ENCODE measurements at places on chromosomes 7 and 10. TPM values are rescaled to one million over a fixed set of nuclear protein-coding genes. Genes with fewer than 3 reads are reported as not detected.

DNA sequence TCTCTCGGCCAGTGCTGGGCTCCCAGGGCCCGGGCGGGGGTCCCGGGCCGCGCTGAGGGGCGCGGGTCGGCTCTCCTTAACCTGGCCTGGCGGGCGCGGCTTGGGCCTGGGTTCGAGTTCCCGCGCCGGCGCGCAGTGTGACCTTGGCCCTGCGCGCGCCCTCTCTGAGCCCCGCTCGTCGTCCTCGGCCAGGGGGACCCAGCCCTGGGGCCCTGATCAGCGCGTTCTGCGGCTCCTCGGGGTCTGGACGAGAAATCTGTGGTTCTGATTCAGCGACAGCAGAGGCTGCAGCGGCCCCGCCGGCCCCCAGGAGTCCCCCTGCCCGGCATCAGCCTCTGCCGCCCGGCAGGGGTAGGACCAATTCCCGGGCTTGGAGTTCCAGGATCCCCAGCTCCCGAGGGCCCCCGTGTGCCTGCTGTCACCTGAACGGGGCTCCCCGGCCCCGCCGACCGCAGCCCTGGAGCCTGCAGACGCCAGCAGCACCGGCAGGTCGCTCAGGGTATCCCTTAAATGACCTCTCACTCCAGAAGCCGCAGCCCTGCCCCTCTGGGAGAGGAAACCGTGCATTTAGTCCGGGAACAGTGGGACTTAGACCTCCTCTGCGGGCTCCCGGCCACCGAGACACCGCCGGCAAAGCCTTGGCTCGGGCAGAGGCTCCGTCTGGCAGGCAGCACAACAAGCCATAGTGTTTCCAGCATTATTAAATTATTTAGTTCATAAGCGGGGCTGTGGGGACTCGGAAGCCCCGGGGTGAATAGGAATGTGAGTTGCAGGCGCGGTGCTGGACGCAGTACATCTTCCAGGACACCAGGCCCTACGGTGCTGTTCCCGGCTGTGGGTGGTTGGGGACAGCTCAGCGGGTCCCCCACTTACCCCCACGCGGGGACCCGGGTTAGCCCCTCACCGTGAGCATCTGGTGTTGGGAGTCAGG, 572 bp downstream of the CHST12 start:
- H3K4me3 ChIP-seq: peak overlapping the region; percentile 78
- DNase-seq: peak; percentile 84
- no peaks in the 10 kb centered on the region for H3K36me3 ChIP-seq
- H3K27me3 ChIP-seq: no peaks in the 10 kb centered on the region
- H3K4me1 ChIP-seq: peaks cover 17% of the 10 kb centered on the region

DNA sequence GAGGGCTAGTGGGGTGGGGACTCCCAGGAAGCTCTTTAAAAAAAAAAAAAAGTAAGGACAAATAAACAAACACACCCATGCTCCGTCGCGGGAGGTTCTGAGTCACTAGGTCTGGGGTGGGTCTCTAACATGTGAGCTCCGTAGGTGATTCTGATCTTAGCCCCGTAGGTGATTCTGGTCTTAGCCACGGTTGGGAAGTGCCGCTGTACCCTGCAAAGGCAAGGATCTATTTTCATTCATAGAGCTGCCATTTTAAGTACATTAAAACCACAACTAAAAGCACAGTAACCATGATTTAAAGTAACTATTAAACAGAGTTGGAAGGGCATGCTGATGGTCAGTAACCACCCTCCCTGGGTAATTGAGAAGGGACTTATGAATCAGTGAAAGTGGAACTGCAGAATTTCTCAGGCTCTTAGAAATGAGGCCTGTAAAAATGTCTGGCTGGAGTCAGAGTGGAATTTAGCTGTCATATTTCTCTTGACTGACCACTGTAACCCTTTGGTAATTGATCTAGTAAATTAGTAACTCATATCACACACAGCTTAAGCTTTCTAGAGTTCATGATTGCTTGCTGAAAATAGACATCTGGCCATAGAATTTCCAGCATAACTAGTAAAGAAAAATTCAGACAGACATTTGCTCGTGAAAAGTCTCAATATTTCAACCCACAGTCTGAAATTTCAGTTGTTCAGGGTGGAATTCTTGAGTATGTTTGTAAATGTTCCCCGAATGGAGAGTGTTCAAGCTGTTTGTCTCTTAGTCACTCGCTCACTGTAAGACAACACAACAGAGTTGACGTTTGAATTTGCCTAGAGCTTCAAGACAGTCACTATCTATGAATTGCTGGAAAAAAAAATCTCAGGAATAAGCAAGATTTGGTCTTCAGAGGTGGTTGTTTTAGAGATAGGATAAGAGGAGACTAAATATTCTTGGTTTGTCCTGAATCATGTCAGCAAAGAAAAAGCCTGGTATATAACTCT, 34.2 kb upstream of the TCF7L2 start:
- no peaks in the 10 kb centered on the region for H3K4me1 ChIP-seq
- H3K27ac ChIP-seq: no peak overlapping the region
- no peaks in the 10 kb centered on the region for H3K27me3 ChIP-seq
- no peak for DNase-seq
- H3K4me3 ChIP-seq: no peak overlapping the region

DNA sequence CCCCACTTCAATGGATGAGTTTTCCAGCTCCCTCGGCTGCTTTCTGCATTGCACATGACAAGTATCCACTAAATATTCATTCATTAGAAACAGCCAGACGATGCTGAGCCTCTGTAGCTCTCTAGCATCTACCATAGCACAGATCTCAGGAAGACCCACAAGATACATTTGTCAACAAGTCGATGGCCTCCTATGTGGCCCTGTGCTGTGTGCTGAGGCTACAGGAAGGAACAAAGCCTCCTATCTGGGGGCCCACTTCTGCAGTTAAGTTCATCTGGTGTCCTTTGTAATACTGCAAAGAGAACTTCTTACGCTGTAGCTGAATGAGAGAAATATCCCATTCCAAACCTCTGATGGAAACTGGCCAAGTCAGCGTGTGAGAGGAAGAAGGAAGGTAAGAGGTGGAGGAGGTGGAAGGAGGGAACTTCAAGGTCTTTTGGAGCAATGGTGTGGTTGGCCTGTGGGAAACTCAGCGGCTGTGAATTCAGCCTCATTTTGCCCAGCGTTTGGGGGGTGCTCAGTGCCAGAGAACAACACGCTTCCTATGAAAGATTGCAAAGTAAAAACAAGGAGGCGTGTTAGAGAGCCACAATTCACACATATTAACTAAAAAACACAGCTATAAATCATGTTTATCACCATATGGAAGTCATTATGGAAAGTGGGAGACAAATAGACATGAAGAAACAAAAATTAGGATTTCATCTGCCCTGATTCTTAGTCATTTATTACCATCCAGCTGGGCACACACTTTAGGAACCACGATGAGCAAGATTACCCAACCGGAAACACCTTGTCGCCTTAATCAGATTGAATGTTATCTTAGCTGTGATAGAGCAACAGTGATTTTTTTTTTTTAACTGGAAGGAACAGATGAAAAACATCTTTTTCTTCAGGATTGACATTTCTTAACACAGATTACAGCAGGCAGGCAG, 62.2 kb upstream of the USP6NL start:
- no peaks in the 10 kb centered on the region for H3K4me1 ChIP-seq
- H3K36me3 ChIP-seq: no peaks in the 10 kb centered on the region
- DNase-seq: no peak
- H3K27me3 ChIP-seq: peaks cover 3% of the 10 kb centered on the region

- no peaks in the 10 kb centered on the region for H3K27me3 ChIP-seq
- no peaks in the 10 kb centered on the region for H3K4me1 ChIP-seq
- peaks cover 45% of the 10 kb centered on the region for H3K36me3 ChIP-seq
- H3K27ac ChIP-seq: no peak overlapping the region
Measured at GRCh38 chr7:77320137-77320536, 96.0 kb downstream of the GSAP start.

CLDN3 gene
- polyA plus RNA-seq: 16.3 TPM

AGBL3 gene
- 10.5 TPM for polyA plus RNA-seq

NKX2-3 gene
- not detected for polyA plus RNA-seq

SEMA3C gene
- 102 TPM for polyA plus RNA-seq

PTPRE gene
- 8.8 TPM for polyA plus RNA-seq

HOXA1 gene
- 2.3 TPM for polyA plus RNA-seq
